Stimulated activated CD4-positive, alpha-beta T cell treated with anti-CD3 and anti-CD28 coated beads, Interleukin-1b, Interleukin-23, amount 100 ng/mL, for 1 hour (primary cell): ENCODE measurements at places on chromosomes 2 and 18.

- DNase-seq = no peak
These were observed 135.2 kb downstream of the NYAP2 start for GRCh38 chr2:225534697-225535096.

DNA sequence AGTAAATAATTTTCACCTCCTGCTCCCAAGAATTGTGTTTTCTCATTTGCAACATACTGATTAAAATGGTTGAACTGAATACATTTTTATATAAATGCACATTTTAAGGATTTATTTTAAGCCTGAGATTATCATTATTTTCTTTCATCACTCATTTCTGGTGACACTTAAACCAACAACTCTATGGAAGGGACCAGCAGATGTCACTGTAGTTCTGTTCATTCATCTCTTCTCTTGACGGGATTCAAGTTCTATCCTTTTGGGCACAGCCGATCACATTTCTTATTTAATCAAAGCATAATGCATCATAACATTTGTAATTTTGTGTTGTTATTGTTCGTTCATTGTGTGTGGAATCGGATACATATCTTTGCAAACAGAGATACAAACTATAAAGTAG lies 417.9 kb downstream of the HRH4 start:
- DNase-seq = no peak

- DNase-seq = no peak
These were observed 52.6 kb upstream of the GALNT13 start for GRCh38 chr2:153819074-153819473.

- DNase-seq = no peak
These were observed 225.0 kb downstream of the TTC32 start for GRCh38 chr2:19676770-19677169.
